ENCODE measurements at places on chromosomes 2 and 18.

DNA sequence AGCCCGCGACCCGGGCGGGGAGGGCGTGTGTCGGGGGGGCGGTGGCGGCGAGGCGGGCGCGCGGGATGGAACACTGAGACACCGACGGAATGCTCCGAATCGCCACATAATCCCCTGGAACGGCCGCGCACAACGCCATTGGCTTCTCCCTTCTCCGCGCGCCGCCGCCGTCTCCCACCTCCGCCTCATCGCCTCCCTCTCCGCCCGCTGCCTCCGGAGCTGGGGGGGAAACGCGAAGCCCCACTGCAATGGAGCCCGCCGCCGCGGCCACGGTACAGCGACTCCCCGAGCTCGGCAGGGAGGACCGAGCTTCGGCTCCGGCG, at the start of gene PHLPP1:
Gene PHLPP1, plus strand, starts transcription at position 106 of the 323 bp plus-strand sequence. Its CDS starts 143 bp downstream, at position 249.
- no peak for DNase-seq

DNA sequence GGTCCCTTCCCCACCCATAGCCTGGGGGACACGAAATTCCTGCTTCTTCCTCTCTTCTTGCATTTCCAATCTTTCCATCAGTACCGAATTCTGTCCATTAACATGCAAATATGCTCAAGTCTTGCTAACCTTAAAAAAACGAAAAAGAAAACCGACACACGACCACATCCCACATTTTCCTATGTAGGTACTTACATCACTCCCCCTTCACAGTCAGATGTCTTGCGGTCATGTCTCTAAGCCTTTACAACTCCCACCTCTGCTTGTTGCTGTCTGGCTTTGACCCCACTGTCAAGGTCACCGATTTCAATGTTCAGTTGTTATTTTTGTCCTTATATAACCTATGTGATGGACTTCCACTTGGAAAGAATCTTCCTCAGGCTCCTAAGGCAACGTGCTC, 219.4 kb downstream of the NAPG start:
- DNase-seq = no peak

GRCh38 chr2:15313657-15314056, 247.5 kb downstream of the NBAS start:
- DNase-seq = no peak

DNA sequence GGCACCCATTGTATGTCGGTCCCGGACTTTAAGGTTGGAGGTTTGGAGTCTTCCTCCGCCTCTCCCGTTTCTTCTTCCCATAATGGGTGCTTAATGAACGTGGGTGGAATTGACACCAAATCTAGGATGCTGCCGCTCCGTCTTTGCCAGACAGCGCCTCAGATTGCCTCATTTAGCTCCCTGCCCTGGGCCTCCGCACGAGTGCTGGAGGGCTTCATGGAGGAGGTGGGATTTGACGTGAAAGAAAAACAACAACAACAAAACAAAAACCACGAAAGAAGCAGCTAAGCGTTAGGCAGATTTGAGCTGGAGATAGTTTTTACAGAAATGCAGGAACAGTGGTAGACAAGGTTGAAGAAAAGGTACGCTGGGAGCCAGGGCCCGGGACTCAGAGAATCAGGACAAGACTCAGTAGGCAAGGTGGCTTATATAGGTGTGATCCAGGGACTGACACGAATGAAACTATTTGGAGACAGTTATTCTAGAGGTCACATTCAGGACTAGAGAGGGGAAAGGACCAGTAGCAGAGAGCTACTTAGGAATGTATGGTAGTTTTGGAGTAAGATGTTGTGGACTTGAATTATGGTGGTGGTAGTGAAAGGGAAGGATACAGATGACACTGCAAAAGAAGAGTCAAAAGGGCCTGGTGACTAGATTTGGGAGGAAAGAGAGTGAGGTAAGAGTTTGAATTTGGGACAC, 605 bp downstream of the ZNF2 start:
- no peak for DNase-seq

- no peak for DNase-seq
These were observed 156.1 kb downstream of the MYO1B start for GRCh38 chr2:191401287-191401686.

GRCh38 chr2:199778655-199779054, 72.3 kb downstream of the FTCDNL1 start:
- DNase-seq = no peak

DNA sequence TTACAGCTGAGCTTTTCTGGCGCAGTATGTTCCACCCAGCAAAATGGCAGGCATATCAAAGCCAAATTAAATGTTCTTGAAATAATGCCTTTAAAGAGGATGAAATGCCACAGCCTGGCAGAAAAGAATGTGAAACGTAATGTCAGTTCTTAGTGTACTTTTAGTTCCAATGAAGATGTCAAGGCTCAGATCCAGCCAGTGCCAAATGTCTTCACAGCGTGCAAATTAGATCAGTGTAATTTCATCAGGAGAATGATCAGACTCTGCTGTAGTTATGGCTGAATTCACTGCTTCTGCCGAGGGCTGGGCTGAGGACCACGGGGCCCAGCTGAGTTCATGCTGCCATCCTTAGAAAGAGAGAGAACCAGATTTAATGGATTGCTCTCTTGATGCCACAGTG, 78.7 kb upstream of the ITGA4 start:
- DNase-seq = no peak

- DNase-seq = no peak
These were observed 72.9 kb upstream of the APCDD1 start for GRCh38 chr18:10381516-10381915.

- no peak for DNase-seq
These were observed 245.9 kb upstream of the REV1 start for GRCh38 chr2:99735753-99736152.

GRCh38 chr2:31219131-31219969, 2.0 kb upstream of the CAPN14 start:
- DNase-seq = no peak

DNA sequence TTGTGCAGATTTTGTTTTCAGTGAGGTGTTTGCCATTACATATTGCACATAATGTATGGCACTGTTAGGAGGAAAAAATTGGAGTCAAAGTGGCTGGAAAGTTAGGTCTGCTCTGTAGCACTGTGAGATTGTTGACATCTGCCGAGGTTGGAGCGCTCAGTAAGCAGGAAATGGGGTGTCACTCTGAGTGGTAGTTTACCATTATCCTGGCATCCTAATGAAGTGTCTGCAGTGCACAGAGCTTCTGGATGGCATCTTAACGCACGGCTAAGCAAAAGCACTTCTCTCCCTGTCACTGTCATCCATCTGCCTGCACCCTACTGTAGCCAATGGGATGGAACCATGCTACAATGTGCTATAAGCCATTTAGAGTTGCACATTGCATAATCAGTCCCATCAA, 561.9 kb downstream of the ARHGAP15 start:
- DNase-seq = no peak

DNA sequence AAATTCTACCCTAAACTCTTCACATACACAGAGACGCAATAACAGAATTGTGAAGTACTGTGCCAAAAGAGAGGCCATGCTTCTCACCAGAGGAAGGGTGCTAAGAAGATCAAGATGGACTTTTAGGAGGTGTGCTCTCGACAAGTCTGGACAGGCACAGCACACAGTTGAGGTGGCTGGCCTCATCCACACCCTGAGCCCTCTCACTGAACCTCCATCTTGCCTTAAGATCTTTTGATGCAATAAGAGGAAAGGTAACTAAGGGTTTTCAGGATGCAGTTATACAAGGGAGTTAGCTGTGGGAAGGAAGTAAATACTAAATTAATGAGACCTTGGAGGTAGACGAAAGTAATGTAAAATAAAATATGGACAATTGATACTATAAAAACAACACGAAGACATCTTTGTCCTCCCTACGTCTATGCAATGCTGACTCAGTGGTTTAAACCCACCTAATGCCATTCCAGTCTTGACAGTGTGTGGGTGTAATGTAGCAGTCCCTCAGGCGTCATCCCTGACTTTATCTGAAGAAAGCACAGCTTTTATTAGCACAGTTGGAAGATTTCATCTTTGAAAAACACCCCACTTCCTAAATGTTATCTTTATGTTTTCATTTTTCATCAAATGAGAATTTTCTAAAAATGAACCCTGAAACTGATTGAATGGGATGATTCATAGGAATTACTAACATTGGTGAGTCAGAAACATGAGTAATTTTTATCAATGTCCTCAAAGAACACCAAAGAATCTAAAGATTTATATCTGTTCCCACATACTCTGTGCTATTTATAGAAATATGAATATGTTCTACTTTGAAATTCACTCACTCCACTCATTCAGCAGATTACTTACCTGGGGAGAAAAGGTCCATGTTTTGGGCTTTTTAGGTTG, 34.0 kb upstream of the MALL start:
- no peak for DNase-seq

DNA sequence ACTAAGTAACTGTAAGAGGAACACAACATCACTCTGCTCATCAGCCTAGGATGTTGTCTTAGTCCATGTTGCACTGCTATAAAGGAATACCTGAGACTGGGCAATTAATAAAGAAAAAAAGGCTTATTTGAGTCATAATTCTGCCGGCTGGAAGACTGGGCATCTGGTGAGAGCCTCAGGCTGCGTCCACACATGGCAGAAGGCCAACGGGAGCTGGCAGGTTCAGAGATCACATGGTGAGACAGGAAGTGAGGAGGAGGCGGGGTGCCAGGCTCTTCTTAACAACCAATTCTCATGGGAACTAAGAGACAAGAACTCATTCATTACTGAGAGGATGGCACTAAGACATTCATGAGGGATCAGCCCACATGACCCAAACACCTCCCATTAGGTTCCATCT, 46.8 kb downstream of the EPG5 start:
- no peak for DNase-seq

Measured in stimulated activated CD4-positive, alpha-beta T cell treated with anti-CD3 and anti-CD28 coated beads, Interleukin-4, amount 100 ng/mL, for 48 hours (primary cell).